ENCODE measurements at places on chromosomes 12 and 14. TPM values are rescaled to one million over a fixed set of nuclear protein-coding genes. Genes with fewer than 3 reads are reported as not detected.
A peak's percentile ranks its signal among the peaks of the same experiment; 100 is the strongest.

- H3K4me1 ChIP-seq: peaks cover 60% of the 10 kb centered on the region
- H3K27ac ChIP-seq: no peak overlapping the region
Observed at GRCh38 chr12:113231235-113232088, 10.2 kb downstream of the TPCN1 start.

- DNase-seq: no peak
- no peaks in the 10 kb centered on the region for H3K36me3 ChIP-seq
- no peak overlapping the region for H3K4me3 ChIP-seq
Observed at GRCh38 chr14:81427348-81428058, 27.4 kb upstream of the STON2 start.

RBP5 gene
- total RNA-seq: not detected

DNA sequence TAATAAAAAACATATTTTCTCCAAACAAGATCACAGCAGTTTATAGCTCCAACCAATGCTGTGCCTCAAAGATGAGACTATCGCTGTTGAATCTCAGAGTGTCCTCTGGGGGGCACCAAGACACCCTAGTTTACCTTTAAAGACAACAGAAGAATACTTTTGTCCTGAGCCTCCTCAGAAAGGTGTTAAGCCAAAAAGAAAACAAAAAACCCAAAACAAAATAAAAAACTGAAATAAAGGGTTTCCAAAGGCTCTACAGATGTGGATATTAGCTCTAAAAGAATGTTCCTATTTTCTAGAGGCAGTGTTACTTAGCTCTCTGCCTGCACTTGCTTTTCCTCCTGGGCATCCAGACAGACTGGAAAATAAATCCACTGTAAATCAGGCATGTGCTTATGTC is 86.9 kb upstream of the TTC7B start:
- no peaks in the 10 kb centered on the region for H3K27me3 ChIP-seq
- peaks cover 19% of the 10 kb centered on the region for H3K36me3 ChIP-seq
- H3K27ac ChIP-seq: no peak overlapping the region
- peaks cover 22% of the 10 kb centered on the region for H3K4me1 ChIP-seq
- peak; percentile 77 for DNase-seq

GRCh38 chr12:92943482-92944250 is 14.6 kb upstream of the EEA1 start:
- no peak overlapping the region for H3K4me3 ChIP-seq
- H3K27me3 ChIP-seq: no peaks in the 10 kb centered on the region
- DNase-seq: no peak
- no peaks in the 10 kb centered on the region for H3K4me1 ChIP-seq
- H3K36me3 ChIP-seq: no peaks in the 10 kb centered on the region

RPL36AL gene
- total RNA-seq: 272 TPM

GLS2 gene
- 8.7 TPM for total RNA-seq

DNA sequence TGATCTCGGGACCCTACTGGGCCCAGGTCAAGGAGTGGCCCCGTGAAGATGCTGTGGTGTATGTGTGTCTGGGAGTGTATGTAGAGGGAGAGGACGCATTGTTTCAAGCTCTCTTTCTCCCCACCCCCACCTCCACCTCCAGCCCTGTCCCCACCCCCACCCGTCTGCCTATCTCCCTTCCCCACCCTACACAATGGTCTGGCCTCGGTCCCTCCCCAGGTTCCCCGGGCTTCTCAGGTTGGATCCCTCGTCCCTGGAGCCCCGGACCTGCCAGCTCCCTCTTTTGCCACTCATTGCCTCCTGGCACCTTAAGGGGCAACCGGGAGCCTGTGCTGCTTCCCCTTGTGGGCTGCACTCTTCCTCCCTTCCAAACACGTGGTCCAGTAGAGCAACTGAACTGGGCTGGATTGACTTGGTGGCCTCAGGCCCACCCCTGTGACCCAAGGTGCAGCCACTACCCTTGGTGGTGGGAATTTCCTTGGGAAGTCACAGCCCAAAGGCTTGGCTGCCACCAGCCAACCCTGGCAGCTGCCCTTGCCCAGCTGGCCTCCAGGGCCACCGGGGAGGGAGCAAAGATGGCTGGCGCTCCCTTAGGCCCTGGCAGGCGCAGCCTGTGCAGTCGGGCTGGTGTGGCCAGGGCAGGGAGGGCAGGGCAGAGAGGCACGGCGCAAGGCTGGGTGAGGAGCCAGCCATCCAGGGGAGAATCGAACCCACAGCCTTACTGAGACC is 628 bp downstream of the VRTN start:
- H3K36me3 ChIP-seq: no peaks in the 10 kb centered on the region
- no peak for DNase-seq
- H3K4me1 ChIP-seq: no peaks in the 10 kb centered on the region
- no peaks in the 10 kb centered on the region for H3K27me3 ChIP-seq
- no peak overlapping the region for H3K4me3 ChIP-seq
- H3K27ac ChIP-seq: no peak overlapping the region

DNA sequence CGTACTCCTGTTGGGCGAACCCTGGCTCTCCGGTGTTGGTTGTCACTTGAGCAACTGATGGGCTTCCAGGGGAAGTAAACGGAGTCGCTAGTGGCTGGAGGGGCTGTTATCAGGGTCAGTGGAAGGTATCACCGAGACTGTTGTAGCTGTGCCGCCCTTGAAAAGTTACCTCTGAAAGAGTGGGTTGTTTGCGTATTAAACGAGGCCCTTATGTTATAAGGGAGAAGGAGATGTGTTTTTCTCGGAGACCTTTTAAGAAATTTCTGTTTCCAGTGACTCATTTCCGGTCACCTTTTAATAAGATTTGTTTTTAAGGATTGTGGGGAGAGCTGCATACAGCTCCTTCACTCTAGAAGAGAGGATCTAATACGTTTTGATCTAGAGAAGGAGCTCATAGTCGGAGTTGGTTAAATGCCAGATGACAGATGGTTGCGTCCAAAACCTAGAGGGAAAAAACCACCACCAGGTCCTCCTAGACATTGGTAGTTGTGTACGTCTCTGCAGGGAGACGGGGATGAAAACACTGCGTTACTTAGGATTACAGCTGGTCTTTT is 750 bp upstream of the DBX2 start:
- H3K4me3 ChIP-seq: no peak overlapping the region
- DNase-seq: no peak
- peaks cover 47% of the 10 kb centered on the region for H3K27me3 ChIP-seq
- H3K27ac ChIP-seq: no peak overlapping the region
- H3K4me1 ChIP-seq: no peaks in the 10 kb centered on the region

DNA sequence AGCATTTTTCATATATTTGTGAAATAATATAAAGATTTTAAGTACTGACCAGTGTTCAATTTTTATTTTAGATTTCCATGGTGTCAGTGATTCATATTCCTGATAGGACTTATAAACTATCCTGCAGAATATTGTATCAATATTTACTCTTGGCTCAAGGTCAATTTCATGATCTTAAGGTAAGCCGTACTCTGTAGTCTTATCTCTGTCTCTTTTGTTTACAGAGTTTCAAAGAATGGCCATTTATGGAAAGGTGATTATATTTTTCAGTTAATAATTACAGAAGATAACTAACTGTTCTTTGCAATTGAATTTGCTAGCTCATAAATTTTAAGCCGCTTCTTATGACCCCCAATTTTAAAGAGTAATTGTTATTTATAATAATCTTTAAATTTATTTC is 27.9 kb downstream of the CGRRF1 start:
- H3K27me3 ChIP-seq: no peaks in the 10 kb centered on the region
- DNase-seq: no peak
- H3K36me3 ChIP-seq: peaks cover 5% of the 10 kb centered on the region

TAPBPL gene
- 27.4 TPM for total RNA-seq
